ENCODE measurements at places on chromosomes 6 and 20.
A peak's percentile ranks its signal among the peaks of the same experiment; 100 is the strongest.

DNA sequence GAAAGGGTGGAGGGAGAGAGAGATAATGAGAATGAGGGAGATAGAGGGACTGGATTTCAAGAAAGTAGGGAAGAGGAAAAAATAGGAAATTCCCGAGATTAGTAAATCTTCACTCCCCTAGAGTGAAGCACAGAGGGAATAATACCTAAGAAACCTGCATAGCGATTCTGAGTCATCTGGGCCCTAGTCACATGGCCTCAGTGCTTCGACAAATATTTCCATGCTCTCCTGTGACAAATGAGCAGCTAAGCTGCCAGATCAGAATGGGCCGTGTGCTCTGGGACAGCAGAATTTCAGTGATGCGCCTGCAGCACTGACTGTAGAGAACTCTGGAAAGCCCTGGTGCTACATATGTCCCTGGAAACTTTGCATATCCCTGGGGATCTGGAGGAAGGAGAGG, 48.6 kb upstream of the GRIK2 start:
- no peak for DNase-seq

DNA sequence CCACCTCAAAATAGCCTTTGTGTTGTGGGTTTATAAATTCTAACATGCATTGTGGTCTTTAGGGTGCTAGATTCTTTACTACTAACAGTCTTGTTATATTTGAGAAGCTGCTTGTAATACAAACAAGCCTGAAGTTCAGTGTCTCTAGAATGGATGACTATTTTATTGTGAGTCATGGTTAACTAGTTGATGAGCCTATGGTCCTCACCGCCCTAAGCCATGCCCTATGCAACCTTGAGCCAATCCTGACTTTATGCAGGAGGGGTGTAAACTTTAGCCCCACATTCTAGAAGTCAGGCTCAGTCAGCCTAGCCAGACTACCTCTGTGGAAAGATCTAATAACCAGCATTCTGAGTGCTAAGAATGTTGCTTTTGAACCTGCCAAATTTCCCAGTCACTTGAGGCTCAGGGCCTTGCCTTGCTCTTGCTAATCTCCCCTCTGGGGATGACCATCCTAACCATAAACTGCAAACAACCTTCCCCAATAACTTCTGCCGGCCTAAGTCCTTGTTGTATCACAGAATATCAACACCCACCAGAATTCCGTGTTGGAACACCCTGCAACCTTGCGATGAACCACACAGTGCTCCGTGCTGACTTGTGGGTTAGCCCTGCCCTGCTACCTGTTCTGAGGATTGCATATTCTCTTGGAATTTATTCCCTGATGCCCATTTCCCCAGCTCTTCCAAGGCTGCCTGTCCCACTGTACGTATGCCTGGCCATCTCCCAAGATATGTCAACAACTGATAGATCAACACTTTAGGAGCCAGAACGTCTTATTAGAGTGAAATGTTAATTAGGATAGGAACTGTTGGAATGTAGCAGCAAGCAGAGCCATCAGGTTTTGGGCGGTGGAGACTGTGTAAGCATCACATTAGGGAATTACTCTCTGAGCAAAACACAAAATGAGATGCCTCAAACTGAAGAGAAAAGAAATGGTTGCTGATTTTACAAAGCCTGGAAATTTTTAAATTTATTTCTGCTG, 71.7 kb upstream of the CEP85L start:
- DNase-seq, result no peak

DNA sequence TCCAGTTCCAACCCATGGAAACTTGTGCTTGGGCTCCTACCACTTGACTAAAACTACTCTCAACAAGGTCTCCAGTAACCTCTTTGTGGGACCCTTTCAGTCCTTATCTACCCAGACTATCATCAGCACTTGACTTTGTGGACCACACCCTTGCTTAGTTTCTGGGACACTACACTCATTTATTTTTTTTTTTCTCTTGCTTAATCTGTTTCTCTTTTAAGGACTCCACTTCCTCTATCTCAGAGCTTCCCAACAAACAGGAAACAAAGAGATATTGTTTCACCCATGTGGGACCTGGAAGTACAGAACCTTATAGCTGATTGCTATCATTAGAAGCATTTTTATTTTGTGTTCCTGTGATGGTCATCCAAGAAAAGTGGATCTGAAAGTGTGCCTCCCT, 28.8 kb upstream of the ME1 start:
- no peak for DNase-seq

DNA sequence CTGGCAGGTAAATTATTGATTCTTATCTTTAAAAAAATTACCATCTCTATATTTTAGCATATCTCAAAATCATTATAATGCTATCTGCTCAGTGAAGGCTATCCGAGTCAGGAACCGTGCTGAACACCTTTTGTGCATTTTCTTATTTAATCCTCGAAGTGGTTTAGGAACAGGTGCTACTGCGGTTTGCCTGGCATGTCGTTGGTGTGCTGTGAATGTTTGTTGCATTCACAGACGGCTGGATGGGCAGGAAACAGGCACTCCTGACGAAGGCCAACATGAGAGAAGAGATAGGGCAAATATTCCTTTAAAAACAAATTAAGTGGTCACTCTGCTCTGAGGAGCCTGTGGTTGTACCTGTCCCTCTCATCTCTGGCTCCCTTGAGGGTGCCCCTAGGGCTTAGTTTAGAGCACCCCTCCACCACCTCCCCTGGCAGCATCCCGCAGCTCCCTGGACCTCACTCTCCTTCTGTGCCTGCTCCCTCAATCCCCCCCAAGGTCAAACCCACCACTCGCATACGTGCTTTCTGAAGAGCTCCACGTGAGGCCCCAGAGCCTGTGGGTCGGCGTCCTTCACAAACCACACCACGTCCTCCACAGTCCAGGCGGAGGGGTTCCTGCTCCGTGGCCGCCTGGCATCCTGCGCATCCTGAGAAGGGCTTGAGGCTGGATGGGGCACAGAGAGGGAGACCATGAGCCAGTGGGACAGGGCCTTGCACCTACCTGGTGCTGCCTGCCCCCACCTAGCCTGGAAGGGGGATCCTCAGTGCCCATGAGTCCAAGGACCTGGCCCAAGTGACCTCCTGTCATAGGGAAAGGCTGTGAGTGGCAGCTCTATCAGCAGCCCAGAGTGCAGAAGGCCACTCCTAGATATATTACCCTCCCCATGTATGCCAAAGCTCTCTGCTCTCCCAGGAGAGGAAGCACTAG, 116.5 kb downstream of the SCML4 start:
- no peak for DNase-seq

DNA sequence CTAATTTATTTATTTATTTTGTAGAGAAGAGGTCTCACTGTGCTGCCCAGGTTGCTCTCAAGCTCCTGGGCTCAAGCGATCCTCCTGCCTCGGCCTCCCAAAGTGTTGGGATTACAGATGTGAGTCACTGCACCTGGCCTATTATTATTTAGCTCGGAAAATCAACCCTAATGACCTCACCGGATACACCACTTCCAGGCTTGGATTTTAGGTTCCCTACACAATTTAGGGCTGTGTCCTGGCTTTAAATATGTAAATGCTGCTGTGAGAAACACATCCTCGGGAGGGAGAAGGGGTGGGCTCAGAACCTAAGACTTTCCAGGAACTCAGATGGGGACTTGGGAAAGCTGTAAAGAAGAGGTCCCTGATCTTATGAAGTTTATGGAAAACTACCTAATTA, 51.0 kb upstream of the SLC32A1 start:
- no peak for DNase-seq

DNA sequence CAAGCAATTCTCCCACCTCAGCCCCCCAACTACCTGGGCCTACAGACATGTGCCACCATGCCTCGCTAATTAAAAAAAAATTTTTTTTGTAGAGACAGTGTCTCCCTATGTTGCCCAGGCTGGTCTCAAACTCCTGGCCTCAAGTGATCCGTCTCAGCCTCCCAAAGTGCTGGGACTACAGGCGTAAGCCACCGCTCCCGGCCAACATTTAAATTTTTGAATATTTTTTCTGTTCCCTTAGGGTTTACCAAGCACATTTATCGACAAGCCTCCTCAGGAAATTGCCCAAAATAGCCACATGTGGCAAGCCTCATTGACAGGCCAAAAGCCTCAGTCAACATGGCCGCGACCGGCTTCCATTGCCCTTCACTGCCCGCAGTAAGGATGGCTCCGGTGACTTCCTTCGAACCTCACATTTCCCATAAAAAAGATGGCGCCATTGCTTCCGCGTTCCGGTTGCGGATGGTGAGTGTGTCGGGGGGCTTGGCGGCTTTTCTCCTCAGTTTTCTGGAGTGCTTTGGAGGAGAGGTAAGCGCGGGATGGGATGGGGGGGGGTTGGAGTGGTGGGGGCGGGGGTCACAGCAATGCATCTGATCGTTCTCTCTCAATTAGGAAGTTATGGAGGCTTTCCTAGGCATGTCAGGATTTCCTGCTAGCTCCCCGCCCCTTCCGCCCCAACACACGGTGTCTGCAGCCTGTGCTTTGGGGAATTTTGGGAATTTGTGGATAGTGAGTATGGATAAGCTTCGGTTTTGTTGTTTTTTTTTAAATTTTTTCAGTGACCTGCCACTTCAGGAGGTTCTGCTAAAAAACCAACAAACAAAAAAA, at the start of gene SHLD1:
SHLD1 (plus strand) TSS at position 450 of the 828 bp plus-strand sequence. CDS start 22,465 bp downstream, outside the sequence.
- peak; percentile 58 for DNase-seq

- no peak for DNase-seq
These were observed 19.9 kb downstream of the SRSF6 start for GRCh38 chr20:43477619-43478018.

DNA sequence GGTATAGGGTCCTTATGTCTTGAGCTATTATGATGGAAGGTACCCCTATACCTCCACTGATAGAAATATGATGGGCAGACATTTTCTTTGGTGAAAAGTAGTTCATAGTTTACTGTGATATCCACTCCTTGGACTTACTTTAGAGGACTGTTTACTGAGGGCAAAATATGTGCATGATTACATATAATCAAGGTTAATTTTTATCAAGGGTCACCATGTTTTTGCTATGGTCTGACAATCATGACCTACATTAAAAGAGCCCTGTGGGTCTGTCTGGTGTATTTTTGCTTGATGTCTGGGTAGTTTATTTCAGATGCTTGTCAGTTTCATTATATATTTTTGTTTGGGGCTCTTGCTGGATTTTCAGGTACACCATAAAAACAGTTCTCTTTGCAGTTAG, 40.1 kb downstream of the CDKAL1 start:
- no peak for DNase-seq

DNA sequence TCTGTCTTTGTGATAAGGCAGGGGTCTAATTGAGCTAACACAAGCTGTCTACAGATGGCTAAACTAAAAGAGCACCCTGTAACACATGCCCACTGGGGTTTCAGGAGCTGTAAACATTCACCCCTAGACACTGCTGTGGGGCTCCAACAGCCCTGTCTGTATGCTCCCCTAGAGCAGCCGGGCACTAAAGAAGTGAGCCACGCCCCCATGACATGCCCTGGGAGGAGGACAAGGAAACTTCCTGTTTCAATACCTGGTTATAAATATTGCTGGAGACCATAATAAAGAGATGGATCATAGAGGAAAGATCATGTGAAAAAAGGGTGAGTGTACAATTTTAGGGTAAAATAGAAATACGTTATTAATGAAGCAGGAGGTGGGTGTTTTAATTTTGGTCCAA, 667.7 kb upstream of the AGPAT4 start:
- DNase-seq, result no peak

DNA sequence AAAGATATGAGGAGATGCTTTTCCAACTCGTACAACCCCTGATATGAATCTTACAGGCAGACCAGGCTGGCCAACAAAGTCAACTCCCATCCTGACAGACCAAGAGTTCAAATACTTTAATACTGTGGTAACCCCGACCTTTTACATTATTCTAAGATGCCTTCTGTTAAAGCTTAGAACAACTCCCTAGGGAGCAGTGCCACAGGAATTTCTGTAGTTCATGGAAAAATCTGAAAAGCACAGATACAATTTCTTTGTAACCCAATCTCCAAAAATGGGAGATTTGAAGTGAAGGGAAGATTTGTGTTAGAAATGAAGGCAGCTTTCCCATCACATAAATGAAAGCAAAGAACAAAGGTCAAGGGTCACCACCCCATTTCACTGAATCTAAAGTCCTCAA, 151.3 kb upstream of the BEND6 start:
- no peak for DNase-seq

GRCh38 chr6:118872318-118872717, 21.6 kb upstream of the ASF1A start:
- no peak for DNase-seq

DNA sequence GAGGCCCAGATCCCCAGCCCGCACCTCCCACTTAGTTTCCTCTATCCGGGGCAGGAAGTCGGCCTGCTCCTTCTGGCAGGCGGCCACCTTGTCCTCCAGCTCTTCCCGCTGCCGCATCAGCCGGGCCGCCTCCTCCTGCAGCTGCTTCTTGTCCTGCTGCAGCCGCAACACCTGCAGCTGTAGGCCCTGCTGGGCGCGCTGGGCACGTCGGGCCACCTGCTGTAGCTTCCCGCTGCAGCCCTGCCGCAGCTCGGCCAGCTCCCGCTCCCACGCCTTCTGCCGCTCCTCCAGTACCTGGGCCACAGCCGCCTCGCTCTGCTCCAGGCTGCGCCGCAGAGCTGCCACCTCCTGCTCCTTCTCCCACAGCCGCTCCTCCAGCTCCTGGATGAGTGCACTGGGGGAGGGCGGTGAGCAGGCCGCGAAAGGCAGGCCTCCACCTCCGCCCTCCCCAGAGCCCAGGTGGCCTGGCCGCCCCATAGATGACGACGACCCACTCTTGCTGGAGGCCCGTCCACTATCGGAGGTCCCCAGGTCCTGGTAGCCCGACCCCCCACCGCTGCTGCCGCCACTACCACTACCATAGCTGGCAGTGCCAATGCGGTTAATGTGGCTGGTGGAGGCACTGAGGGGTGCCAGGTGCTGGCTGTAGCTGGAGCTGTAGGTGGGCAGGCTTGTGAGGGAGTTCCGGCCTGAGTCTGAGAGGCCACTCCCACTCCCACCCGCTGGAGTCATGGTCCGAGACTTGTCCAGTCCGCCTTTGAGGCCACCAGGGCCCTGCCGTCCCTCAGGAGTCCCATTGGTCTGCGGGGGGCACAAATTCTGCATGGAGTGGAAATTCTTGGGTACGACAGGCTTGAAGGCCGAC, 6.0 kb upstream of the FASTKD5 start:
- no peak for DNase-seq

GRCh38 chr6:17583811-17584210, 16.3 kb upstream of the FAM8A1 start:
- no peak for DNase-seq

GRCh38 chr6:113719545-113719944, 137.6 kb upstream of the MARCKS start:
- no peak for DNase-seq

DNA sequence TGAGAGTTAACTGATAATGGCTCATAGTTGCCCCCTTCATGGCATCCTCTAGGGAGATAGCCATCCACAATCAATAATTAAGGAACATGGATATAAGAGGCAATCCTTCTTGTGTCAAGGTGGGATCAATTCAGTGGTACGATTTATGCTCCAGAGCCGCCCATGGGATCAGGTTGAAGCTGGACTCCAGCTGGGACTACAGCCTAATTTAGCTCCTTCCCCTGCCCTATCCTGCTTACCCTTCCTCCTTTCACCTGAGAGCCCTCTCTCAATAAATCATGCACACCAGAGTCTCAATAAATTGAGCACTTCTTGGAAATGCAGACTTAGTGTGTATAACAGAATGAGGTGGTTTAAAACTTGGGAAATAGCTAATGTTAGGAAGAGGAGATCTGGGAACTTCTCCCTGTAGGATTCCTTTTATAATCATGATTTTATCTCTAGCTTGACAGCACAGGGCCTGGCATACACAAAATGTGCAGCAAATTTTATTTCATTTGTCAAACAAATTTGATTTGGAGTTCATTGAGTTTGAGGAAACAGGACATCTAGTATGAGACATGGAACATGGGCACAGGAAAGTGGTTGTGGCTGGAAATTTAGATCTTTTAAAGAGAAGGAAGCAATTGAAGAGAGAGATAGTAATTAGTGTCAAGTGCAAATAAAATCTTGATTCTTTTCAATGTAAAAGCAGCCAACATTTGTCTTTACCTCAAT, 28.6 kb upstream of the OGFRL1 start:
- DNase-seq, result no peak

GRCh38 chr6:113873043-113873667, 16.0 kb downstream of the MARCKS start:
- no peak for DNase-seq

Measured in T-helper 9 cell (primary cell).